Adipose tissue (tissue), 3 donors: ENCODE measurements at places on chromosomes 2 and 18. TPM values are rescaled to one million over a fixed set of nuclear protein-coding genes. Genes with fewer than 3 reads are reported as not detected.

Gene ZNF385B
- 0.74 TPM for polyA plus RNA-seq

Gene CDCA7
- polyA plus RNA-seq = 0.22 TPM

Gene IL1B
- 17.8 TPM for polyA plus RNA-seq

Gene HOXD4
- 3.8 TPM for polyA plus RNA-seq

Gene ANO7
- 2.5 TPM for polyA plus RNA-seq

Gene EMILIN1
- 57.4 TPM for polyA plus RNA-seq

Gene SCN2A
- under 0.01 TPM for polyA plus RNA-seq

Gene GTF2A1L
- polyA plus RNA-seq = 0.34 TPM

Gene PPP4R1
- 24.6 TPM for polyA plus RNA-seq

Gene ZEB2
- polyA plus RNA-seq = 92.6 TPM

Gene SLC16A14
- 2.1 TPM for polyA plus RNA-seq

Gene BMP10
- not detected for polyA plus RNA-seq

Gene ANKRD36C
- polyA plus RNA-seq = 1.5 TPM

Gene TACR1
- 1.6 TPM for polyA plus RNA-seq

Gene RGPD3
- 0.15 TPM for polyA plus RNA-seq

Gene CD28
- polyA plus RNA-seq = 0.59 TPM

Gene SCTR
- 0.65 TPM for polyA plus RNA-seq

Gene SLC11A1
- polyA plus RNA-seq = 7.0 TPM

Gene DYSF
- polyA plus RNA-seq = 20.7 TPM
